ENCODE measurements at places on chromosomes 1 and 21.

DNA sequence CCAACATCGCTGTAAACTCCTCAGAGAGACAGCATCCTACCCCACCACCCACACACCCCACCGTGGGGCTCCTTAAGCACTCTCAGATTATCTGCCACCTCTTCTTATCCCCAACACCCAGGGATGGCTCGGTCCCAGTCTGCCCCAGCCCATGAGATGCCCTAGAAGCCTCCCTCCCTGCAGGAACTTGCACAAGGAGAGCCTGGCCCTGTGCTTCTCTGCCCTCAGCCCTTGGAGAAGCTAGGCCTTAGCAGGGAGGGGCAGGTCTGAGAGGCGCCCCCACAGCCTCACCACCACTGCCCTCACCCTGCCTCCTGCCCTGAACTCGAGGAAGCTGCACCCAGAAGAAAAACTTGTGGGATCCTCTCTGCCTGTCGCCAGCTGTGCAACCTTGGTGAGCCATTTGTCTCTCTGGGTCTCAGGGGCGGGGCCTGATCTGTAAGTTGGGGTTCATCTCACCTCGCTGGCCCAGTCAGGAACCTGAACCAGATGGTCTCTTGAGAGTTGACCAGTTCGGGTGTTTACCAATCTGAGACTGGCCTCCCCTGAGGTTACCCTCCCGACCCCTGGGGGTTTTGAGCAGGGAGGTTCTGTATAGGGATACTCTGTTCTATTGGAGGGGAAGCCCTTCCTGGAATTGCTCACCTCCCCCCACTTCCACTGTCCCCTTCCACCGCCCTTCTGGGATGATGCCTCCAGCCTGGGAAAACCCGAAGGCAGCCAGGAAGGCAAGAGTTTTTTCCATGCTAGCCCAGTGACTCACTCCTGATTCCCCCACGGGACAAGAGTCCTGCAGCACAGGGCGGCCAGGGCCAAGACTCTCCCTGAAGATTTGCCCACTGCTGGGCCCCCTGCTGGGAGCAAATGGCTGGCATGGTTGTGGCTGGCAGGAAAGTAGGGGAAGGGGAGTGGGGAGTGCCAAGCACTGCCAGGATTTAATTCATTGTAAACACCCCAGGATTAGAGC, at the start of gene S100A3:
TSS of gene S100A3 (minus strand) at position 537 of the 967 bp plus-strand sequence. CDS start 773 bp downstream, outside the sequence.
- DNase-seq = no peak

GRCh38 chr21:17746920-17747319, 72.2 kb downstream of the C21orf91 start:
- DNase-seq = no peak

- DNase-seq = peak; percentile 27
These were observed 535 bp downstream of the SETD4 start for GRCh38 chr21:36059823-36060158.

DNA sequence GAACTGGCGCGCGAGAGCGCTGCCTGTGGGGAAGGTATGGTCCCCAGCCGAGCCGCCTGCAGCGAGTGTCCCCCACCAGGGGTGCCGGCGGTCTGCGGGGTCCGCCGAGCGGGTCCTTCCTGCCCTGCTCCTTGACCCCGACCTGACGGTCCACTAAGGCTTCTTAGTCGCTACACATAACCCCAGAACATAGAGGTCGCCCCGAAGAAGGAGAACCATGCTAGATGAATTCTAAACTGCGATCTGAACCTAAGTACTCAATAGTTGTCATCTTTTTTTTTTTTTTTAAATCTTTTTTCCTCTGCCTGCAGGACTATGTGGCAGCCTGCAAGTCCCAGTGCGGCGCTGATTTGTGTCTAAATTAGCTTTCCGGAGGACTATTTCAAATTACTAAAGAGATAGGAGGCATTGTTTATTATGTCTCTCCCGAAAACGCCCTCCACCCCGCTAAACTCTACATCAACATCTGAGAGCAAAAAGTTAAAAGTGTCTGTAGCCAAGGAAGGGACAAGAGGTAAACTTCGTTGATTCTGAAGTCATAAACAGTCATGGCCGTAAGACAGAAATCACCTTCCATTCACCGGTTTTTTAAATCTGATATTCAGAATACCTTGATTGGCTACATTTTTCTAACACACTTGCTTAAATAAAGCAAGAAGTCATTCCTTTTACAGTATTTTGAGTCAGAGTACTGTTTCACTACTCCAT, 476 bp downstream of the AXDND1 start:
- DNase-seq = no peak

- no peak for DNase-seq
These were observed 72.5 kb downstream of the NDUFS5 start for GRCh38 chr1:39098546-39099250.

GRCh38 chr1:85975912-85976371, 180.6 kb downstream of the COL24A1 start:
- no peak for DNase-seq

DNA sequence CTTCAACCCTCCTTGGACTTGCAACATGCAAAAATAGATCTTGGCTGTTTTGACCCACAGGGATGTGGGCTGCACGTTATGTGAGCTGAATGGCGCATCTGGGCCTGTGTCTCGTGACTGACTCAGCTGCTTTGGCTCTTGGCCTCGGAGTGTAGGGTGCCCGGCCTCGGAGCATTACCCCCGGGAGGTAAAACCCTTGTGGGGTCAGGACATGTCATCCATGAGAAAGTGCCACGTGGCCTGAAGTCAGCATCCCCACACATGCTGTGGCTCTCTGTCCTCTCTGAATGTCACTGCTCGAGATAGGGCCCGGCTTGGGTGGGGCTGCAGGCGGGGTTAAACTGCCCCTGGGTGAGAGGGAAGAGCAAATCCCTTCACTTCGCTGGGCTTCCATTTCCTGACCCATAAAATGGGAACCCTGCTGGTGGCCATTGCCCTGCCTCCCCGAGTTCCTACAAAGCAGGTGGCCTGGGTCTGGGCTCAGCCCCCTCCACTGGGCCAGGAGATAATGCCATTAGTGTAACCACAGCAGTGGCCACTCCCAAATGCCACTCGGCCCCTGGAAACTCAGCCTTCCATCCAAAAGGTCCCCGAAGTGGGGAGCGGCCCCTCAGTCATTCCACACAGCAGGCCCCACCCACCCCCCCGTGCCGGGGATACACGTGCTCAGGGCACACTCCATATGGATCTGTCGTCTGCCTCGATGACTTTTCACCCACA, 22.8 kb upstream of the TSPEAR start:
- no peak for DNase-seq

- DNase-seq = no peak
These were observed 28.3 kb upstream of the IFI44L start for GRCh38 chr1:78591971-78592370.
